Caudate nucleus (tissue), 63 donors: ENCODE measurements at places on chromosomes 7 and 10.
A peak's percentile ranks its signal among the peaks of the same experiment; 100 is the strongest.

GRCh38 chr10:100811752-100812750 is 66.7 kb downstream of the PAX2 start:
- DNase-seq: no peak

DNA sequence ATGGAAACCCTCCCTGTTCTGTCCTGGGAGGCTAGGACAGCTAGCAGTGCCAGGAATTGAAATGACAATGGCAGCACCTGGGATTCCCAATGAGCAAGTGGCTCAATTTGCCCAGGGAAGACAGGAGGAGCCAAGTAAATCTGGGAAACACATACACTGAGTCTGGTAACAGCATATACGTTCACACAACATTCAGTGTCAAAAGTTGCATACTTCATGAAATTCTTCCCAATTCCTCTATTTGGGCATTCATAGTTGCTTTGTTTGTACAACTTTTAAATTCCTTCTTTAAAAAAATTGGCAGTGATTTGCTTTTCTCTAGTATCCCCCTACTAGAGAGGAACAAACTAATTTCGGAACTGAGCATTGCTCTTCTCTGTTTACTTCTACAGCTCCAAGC is 2.9 kb upstream of the FRMD4A start:
- DNase-seq: no peak

GRCh38 chr10:80081801-80082750 is 3.6 kb downstream of the TMEM254 start:
- no peak for DNase-seq

DNA sequence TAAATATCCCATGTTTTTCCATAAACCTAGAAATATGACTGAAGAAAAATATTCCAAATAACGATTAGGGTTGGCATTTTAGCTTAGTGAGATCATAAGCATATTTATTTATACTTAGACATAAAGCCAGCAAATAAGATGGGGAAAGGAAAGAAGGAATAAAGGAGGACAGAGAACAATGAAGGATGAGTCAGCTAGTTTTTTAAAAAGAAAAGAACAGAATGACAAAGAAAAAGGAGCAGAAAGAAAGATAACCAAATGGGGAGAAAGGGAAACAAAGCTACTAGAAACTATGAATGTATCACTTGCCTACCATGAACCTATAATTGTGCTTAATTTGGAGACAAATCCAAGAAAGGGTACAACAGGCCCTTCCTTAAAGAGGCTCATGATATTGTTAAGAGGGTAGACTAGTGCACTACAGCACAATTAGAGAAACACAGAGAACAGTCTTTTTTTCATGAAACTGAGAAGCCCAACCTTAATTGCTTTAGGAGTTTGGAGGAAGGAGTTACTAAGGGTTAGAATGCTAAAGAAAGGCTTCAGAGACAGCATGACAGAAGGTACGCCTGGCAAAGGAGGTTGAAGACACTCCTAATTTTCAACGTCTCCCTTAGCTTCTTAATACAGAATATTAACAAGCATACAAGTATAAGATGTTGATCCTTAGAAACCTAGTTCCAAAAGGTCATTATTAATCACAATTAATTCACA is 23.9 kb downstream of the HERPUD2 start:
- no peak for DNase-seq

- no peak for DNase-seq
Measured at GRCh38 chr7:98107313-98107721, 655 bp downstream of the LMTK2 start.

- no peak for DNase-seq
Measured at GRCh38 chr7:71402684-71403083, 270.7 kb downstream of the GALNT17 start.

DNA sequence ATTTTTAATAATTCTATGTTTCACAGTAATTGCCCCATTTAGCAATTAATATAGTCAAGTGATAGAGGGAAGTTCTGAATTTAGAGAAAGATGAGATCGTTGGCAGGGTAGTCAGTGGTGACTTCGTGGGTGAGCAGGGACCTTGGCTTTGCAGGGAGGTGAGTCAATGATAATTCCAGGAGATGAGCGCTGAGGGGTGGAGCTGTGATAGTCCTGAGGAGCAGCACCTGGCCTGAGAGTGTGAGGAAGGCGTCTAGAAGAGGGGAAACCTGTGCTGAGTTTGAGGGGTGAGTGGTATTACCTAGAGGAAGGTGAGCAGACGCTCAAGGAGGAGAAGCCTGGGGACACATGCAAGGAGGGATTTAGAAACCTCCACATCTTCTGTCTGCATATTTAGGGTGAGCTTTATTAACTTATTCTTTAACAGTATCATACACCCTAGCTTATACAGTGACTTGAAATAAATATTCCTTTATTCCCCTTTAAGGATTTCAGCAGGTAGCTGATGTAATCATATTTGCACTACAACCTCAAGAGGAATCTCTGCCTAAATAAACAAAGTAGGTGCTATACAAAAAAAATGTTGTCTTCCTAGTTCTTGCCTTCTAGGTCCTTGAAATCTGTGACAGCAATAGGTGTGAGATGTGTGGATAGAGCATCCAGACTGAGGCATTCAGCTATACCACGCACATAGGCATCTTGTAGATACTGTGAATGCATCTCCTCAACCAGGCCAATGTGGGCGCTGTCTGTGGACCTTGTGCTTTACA is 2.1 kb upstream of the TRIL start:
- DNase-seq: no peak

- no peak for DNase-seq
Measured at GRCh38 chr10:29946953-29947700, 112.3 kb downstream of the JCAD start.

GRCh38 chr7:2205036-2205780 is 27.5 kb downstream of the MAD1L1 start:
- DNase-seq: no peak

DNA sequence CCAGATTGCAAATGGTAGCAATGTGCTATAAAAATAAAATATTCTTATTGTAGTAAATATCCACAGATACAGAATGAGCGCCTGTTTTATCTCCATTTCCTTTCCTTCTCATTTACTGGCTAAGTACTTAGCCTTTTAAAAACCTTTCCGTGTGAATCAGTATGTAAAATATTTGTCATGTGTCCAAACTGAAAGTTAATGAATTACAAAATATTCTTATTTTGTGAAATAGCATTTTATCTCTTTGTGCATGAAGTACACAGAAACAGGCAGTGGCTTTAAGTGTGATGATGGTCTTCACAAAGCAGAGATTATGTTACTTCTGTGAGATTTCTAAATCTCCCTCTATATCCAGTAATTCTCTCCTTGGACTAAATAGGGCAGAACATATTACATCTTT is 56.7 kb upstream of the KIAA1217 start:
- DNase-seq: no peak

GRCh38 chr10:9012312-9012711 is 957.8 kb downstream of the GATA3 start:
- no peak for DNase-seq

GRCh38 chr10:77877441-77878344 is 48.9 kb downstream of the DLG5 start:
- DNase-seq: no peak

- DNase-seq: no peak
Measured at GRCh38 chr10:35876248-35876647, 234.2 kb upstream of the FZD8 start.

DNA sequence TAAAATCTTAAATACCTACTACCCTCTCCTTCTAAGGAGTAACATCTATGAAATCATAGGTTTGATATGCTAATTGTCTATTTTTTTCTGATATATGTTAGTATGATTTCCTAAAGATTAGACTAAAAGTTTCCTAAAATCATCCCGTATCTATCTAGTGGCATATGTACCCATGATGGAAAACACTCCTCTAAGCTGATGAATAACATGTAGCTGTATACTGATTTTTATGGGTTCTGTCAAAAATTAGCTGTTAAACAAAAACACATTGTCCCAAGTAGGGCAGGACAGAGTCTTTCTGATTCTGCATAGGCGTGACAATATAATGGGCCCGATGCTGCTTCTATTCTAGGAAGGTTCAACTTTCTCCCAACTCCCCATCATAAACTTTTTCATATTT is 79.9 kb downstream of the ADAM22 start:
- DNase-seq: no peak

- DNase-seq: no peak
Measured at GRCh38 chr10:98921316-98921715, 314.3 kb downstream of the HPSE2 start.

DNA sequence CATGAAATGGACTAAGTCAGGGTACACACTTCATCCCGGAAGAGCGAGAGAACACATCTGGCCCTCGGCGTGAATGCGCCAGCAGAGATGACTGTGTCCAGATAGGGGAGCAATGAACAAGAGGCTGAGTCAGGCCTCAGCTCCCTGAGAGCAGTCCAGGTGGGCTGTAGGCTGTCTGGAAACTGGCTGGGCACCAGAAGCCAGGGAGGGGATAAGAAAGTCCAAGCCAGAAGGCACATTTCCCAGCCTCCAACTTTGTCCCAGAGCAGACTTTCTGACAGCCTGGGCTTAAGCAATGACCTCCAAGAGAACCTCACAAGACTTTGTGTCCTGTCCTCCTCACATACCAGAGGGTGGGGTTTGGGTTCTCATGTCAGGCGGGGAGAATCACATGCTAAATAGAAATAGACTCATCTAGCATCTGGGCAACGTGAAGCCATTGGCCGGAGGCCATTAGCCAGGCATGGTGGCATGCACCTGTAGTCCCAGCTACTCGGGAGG is 157.2 kb downstream of the ARHGAP12 start:
- no peak for DNase-seq

DNA sequence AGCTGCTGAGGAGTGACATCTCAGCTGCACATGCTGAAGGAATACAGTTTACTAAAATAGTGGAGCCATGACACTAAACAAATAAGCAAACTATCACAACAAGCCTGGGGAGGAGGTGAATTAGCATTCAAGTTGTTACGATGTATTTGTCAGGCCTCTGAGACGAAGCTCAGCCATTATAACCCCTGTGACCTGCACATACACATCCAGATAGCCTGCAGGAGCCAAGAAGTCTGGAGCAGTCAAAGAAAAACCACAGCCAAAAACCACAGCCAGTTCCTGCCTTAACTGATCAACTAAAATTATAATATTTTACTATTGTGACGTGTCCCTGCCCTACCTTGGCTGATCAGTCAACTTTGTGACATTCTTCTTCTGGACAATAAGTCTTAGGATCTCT is 68.6 kb downstream of the NSUN6 start:
- DNase-seq: no peak

DNA sequence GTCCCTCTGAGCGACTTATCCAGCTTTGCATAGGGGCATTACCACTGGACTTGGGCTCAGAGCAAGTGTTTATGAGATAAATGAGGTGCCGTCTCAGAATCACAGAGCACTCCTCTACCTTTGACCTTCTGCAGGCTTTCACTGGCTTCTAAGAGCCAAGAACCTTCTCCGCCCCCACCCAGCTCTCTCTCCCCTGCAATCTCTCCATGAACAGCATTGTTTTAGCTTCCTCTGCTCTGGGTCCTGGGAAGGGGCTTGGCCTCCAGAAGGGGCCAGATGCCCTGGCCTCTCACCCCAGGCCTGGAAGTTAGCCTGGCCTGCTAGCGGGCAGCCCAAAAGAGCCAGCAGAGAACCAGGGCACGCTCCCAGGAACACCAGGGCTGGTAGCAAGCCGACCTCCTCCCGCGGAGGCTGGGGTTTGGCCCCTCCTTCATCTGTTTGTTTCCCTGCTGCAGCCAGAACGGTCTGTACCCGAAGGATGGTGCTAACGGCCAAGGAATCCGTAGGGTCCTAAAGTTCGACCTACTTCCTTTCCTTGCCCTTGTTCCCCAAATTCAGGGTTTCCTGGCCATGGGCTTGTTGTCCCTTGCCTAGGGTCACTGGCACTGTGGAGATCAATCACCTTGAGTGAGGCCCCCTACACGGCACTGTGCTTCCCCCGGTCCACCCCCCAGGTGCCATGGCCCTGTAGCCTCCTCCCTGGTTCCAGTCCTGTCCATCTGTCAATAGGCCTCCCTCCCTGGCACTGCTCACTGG is 18.7 kb upstream of the DDIT4 start:
- DNase-seq: peak; percentile 85

DNA sequence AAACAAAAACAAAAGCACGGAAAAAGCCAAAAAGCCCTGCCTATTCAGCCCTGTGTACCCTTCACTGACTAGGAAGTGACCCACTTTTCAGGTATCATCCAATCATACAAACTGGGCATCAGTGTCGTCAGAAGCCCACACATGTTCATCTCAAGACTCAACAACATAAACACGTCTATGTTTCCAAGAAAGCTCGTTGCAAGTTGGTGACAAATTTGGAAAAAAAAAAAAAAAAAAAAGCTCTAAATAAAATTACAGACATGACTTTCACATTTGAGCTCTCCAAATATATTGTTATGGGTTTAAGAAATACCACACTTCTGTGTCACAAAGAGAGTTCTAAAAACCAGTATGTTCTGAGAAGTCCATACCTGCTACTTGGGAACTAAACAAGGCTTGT is 204.7 kb upstream of the KLF14 start:
- DNase-seq: no peak

GRCh38 chr7:94182066-94182465 is 177.9 kb upstream of the BET1 start:
- no peak for DNase-seq

DNA sequence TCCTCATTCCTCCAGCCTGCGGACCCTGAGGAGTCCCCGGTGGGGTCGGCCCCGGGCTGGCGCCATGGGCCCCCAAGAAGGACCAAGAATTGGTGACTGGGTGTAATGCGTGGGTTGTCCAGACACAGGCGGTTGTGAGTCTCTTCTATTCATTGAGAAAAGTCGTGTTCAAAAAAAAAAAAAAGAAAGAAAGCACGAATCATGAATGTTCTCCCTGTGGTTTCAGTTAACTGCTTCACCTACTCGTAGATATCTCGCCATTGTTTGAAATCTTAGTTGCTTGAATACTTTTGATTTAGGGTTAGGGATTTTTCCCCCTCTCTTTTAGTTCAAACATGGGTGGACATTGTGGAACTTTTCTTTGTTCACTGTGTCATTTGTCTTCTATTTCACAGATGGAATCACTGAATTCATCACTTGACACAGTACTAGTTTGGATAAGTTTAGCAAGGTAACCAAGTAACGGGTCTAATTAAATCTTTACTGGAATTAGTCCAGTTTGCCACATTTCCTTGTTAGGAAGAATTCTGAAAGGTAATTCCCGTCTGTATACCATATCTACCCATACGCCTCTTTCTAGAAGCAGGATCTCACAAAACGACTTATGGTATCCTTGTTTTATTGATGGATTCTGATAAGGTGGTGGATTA is 775 bp downstream of the STARD3NL start:
- DNase-seq: no peak

DNA sequence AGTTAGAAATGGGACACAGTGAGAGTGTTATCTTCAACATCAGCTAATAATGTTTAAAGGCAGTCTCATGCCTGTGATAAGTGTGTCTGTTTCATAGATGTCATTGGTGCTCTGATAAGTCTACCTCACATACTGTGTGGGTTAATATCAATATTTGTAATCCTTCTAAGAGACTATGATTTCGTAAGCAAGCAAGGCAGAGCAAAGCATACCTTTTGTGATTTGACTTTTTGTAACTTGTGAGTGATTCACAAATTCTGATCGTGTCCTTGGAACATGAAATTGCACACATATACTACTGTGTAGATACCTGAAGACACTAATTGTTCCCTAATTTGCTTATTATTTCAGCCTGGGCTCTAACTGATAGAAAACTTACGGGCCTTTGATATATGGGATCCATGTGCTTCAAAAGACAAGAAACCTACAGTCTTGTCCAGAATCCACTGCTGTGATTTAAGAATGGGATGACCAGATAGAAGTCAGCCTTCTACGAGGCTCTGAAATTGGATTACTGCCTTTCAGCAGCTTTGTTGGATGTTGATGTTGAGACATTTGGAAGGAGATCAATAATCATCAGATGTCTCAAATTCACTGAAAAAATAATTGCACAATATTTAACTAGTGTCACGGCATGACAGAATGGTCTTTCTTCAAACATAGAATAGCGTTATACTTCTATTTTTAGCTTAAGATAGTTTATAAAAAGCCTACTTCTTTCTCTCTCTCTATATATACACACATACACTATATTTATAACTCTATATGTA is 63.2 kb upstream of the KLF6 start:
- no peak for DNase-seq
